Lung microvascular endothelial cell (primary cell): ENCODE measurements at places on chromosomes 11 and 22. TPM values are rescaled to one million over a fixed set of nuclear protein-coding genes. Genes with fewer than 3 reads are reported as not detected.

The MYRF gene
- 0.20 and 0.22 TPM in 2 replicates for total RNA-seq

The XBP1 gene
- total RNA-seq = 53.0 and 105 TPM in 2 replicates

DNA sequence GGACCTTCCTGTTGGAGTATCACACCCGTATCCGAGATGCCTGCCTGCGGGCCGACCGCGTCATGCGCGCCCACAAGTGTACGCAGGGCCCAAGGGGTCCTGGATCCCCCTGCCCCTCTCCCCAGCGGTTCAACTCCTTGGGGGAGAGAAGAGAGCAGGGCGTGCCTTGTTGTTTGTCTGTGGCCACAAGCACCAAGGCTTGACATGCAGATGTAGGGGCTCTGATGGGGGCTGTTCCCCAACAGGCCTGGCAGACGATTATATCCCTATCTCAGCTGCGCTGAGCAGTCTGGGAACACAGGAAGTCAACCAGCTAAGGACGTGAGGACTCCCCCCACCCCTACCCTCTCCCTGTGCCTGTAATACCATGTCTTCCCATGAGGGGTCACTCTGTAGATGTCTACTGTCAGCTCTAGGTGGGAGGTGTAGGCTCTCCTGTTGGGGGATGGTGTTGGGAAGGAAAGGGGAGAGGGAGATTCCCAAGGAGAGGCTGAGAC lies 6.8 kb downstream of the CFL1 start:
- no peak for DNase-seq

- DNase-seq = no peak
These were observed 71.6 kb downstream of the CELSR1 start for GRCh38 chr22:46465793-46466192.

GRCh38 chr11:64762674-64763525 lies 3.1 kb upstream of the PYGM start:
- no peak for DNase-seq
